AG08396 (cell line): ENCODE measurements at places on chromosomes 5 and 9.

DNA sequence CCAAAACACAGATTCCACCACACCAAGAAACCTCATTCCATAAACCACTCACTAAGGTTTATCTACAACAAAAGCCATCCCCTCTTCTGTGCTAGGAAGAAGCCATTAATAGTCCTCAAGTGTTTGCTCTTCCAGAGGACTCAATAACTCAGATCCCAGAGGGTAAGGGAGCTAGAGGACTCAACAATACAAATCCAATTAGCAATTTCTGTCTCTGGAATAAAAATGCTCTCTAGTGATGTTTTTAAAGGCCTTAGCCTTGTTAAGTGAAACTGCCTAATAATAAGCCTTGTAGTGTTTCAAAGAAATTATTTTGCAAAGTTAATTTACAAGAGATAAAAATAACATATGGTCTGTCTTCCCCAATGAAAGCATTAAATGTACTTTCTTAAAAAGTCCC lies 942.4 kb downstream of the CDH12 start:
- DNase-seq: no peak

- no peak for DNase-seq
These were observed 1.9 kb downstream of the LMNB1 start for GRCh38 chr5:126778675-126779403.

GRCh38 chr5:77885519-77885918 lies 109.4 kb upstream of the TBCA start:
- DNase-seq: no peak

DNA sequence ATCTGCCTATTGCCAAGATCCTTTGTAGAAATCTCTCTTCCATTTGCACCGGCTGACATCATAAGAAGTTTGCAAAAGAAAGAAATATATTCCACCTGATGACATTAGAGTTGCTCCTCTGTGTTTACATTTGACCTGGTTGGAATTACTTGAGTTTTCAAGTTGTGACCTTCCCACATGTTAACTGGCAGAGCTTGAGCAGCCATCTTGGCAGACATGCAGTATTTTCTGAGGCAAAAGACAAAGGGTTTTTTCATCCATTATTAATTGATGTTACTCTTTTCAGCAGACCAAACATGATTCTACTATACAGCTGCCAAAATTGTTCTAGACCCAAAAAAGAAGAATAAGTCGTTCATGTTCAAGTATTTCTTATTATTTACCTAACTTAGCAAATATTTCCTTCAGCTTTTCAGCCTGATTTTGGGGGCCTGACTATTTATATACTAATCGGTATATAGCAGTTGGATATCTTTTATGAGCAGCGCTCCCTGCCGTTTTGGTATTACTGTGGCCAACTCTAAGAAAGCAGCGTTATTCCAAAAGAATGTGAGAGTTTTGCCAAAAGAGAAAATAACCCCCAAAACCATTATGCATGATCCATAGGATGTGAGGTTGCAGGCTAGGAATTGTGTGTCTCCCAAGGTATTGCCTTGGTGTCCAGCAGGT lies 212.9 kb downstream of the PBX3 start:
- no peak for DNase-seq

GRCh38 chr5:169842699-169843098 lies 137.6 kb downstream of the INSYN2B start:
- no peak for DNase-seq

GRCh38 chr9:19732441-19732951 lies 56.3 kb downstream of the SLC24A2 start:
- DNase-seq: no peak

DNA sequence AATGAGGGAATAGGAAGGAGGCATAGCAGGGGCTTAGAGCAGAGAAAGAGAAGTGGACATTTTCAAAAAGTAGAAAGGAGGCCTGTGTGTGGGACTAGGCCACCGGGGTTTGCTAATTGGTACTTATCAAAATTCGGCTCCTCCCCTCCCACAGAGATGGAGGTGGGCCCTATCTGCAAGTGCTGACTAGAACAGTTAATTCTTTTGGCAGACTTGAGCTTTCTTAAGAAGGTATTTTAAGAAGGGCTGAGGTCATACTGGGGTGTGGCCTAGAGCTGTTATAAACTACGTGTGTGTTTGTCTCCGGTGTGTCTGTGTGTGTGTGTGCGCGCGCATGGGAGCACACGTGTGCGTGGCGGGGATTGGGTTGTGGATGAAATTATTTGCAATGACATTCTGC lies 1086.5 kb downstream of the EFNA5 start:
- DNase-seq: no peak

DNA sequence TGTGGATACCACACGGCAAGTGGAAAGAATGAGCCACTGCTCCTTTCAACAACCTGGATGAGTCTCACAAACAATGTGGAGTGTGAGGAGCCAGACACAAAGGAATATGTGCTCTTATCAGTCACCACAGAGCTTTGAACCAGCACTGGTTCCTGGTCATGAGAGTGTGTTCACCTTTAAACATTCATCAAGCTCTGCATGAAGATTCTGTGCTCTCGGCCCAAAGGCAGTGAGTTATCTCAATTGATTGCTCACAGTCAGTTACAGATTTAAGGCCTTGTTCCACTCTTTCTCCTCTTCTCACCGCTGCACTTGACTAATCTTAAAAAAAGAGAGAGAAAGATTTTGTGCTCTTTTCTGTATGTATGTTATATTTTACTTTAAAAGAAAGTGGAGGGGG lies 19.4 kb downstream of the LRSAM1 start:
- no peak for DNase-seq

DNA sequence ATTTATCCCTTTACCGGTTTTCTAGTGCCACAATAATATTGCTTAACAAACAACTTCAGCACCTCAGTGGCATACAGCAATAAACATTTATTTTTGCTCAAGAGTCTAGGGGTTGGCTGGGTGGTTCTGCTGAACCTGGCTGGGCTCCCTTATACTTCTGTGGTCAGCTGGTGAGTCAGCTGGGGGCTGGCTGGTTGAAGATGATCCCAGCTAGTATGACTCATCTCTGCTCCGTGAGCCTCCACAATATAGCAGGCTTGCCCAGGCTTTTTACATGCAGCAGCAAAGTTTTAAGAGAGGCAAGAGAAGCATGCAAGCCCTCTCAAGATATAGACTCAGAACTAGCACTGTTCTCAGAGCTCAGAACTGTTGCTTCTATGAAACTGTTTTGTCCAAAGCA lies 523.5 kb upstream of the CLINT1 start:
- peak; percentile 87 for DNase-seq

DNA sequence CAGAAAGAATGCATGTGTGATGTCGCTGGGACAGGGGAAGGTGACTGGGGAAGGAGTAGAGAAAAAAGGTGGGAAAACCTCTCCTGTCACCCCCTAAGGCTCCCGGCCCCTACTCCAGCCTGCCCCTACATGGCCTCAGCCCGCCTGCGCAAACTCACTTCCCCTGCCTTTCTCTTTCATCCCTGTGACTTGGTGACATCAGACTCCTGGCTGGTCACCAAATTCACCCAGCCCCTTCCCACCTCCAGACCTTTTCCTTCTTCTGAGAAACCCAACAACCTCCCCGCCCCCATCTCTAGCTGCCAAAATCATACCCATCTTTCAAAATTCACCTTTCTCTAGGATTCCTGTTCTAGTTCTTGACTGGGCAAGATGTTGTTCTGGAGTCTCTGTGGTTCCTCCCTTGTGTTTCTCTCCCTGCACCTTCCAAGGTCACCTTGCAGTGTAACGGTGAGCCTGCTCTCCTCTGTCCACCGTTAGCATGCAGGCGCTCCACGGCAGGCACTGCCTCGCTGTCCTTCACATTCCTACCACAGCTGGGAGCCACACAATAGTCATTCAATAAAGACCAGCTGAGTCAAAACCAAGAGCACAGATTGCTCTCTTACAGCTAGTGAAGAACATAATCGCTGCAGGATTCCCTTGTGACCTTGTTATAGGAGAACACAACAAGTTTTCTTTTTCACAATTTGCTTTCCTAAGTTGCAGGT lies 134.5 kb downstream of the FANCC start:
- DNase-seq: no peak

DNA sequence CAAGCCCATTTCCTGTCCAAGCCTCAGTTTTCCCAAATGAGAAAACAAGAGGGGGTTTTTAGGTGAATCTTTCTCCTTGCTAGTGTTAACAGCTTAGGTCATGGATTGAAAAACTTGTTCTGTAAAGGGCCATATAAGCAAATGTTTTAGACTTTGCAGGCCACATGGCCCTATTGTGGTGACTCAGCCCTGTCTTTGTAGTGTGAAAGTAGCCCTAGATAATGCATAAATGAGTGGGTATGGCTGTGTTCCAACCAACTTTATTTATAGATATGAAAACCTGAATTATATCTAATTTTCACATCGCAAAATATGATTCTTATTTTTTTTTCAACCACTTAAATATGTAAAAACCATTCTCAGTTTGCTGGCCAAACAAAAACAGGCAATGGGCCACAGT lies 6.9 kb upstream of the BARX1 start:
- no peak for DNase-seq

- no peak for DNase-seq
These were observed 107.3 kb upstream of the PTGER4 start for GRCh38 chr5:40572391-40572790.

DNA sequence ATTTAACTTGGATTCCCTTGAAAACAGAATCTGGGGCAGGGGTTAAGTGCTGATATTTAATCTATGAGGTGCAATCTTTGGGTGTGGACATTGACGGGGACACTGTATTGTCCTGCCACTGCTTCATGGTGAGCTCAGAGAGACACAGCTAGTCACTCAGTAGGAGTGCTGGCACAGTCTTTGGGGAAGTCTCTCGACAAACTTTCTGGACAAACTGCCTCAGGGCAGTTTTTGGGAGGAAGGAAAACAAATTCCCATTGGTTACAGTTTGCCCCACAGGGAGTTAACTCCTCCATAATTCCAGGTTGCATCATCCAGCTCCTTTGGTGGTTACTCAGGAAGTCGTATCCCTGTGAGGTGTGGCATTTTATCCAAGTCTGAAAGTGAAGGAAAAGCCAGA lies 17.9 kb downstream of the HNRNPK start:
- DNase-seq: no peak

- DNase-seq: no peak
These were observed 379.4 kb upstream of the RORB start for GRCh38 chr9:74117731-74118130.

- no peak for DNase-seq
These were observed 5.3 kb downstream of the ROR2 start for GRCh38 chr9:91944711-91945110.

GRCh38 chr5:76958991-76959767 lies 6.3 kb downstream of the CRHBP start:
- DNase-seq: no peak

DNA sequence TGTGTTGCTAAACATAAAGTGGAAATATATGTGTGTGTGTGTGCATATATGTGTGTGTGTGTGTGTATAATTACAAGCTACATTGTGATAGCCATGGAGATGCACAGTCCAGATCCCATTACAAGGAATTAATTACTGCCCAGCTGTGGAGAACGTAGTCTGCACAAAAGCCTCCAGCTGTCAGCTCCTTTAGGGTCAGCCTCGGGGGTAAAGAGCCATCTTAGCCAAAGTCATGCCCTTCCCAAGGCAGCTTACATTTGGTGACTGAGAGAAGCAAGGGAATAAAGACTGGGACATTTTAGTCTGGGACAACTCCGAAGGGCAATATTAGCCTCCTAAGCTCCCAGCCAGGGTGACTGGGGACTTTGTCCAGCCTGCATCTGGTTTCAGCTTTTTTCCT lies 21.9 kb upstream of the FOCAD start:
- DNase-seq: no peak

- DNase-seq: no peak
These were observed 49.5 kb upstream of the MACIR start for GRCh38 chr5:103209065-103209464.

GRCh38 chr5:123176938-123177275 lies 87.9 kb downstream of the PRDM6 start:
- DNase-seq: no peak

DNA sequence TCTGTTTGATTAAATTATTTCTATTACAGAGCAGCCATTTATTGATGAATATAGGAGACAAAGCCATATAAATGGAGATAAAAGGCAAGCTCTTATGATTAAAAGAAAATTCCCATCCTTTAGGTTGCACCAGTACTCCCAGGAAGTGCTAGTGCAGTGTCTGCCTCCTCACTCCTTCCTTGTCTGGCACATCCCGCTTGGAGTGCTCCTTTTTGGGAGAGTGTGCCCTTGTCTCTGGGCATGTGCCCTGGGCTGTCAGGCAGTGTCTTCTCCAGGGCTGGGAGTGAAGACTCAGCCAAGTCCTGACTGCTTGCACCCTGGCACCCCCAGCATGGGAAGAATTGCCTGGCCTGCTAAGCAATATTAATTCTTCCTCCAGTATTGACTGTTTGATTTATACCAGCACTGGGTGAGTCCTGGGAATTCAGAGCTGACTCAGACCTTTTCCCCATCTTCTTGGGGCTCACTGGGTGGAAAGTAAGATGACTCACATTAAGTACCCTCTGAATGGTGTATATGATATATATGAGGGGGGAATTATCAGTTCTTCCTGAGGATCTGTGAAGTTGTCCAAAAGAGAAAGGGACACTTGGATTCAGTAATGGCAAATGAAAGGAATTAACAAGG lies 62.1 kb downstream of the ZSWIM6 start:
- DNase-seq: no peak

- DNase-seq: no peak
These were observed 414.1 kb upstream of the CLINT1 start for GRCh38 chr5:158273035-158273434.

- DNase-seq: no peak
These were observed 7.6 kb downstream of the FAM13B start for GRCh38 chr5:138025285-138025684.

DNA sequence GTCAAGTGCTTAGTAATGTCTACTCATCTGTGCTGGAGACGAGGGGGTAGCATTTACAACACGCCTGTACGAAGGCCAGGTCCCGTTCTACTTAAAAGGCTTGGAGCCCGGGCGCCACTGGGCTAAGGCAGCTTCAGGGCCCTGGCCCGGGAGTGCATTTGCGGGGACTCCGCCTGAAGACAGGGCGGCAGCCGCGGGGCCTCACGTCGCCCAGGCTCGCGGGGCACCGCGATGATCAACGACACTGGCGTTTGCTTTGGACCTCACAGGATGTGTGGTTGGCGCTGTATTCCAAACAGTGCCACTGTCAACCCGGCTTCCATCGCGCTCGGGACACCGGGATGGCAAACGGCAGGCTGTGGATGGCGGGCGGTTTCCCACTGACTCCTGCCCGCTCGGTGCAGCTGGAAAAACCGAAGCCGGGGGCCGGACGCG lies 1.1 kb upstream of the TENT4A start:
- peak; percentile 53 for DNase-seq

- DNase-seq: no peak
These were observed 78.2 kb downstream of the GCNT1 start for GRCh38 chr9:76537150-76537646.
